Activated naive CD4-positive, alpha-beta T cell treated with anti-CD3 and anti-CD28 coated beads for 36 hours (primary cell): ENCODE measurements at places on chromosomes 3 and 15.

DNA sequence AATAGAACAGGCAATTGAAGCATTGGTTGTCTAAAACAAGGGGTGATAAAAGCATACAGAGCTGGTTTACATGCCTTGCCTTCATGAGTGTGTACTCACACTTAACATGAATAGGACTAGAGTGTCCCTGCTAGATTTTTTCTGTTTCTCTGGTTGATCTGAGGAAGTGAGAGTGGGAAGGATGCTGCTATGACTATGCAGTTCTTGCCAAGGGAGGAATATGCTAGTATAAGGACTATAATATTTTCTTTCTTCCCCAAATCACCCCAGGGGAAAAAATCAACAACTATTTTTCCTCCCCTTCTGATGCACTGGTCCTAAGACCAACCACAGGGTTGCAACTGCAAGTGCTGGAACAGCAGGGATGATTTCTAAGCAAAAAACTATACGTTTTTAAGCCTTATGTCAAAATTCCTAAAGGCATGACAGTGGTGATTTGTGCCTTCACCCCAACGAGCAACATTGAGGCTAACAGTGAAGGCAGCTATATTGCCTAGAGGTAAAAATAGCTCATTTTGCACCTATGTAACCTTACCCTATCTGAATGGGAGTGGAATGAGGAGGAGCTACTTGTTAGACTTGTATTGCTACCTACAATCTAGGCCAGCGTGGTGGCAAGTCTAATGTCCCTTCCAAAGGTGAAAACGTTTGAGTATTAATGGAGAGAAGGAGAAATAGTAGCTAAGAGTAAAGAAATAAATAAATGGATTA, 33.5 kb upstream of the USP8 start:
- no peak for DNase-seq

- DNase-seq: no peak
Measured at GRCh38 chr3:95333826-95334225, 1271.0 kb downstream of the NSUN3 start.

DNA sequence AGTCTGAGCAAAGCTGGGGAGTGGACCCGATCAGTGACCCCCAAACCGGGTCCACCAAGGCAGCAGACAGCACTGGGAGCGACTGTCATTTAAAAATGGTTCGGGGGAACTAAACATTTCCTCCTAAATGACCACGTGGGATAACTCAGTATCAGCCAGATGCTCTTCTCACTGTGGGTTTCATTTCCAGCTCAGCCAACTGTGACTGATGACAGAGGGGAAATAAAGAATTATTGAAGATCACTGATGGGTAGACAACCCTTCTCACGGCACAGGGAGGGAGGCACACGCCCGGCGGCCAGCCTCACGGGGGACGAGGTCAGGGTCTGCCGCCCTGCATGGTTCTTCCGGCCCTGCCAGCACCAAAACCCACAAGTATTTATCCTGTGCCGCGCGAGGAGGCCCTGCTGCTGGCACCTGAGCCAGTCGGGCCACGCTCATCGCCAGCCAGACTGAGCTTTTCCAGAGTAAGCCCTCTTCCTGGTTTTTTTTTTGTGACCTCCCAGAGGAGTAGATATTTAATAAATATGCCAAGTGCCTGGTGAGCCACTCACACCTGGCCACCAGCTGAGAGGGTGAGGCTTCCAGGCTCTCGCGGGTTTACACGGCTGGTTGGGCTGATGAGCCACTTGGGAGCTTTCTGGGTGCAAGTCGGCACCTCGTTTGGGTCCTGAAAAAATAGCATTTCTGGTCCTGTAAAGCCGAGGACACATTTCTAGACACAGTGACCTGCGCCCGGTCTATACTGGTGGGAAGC, 6.2 kb downstream of the MELTF start:
- DNase-seq: no peak

DNA sequence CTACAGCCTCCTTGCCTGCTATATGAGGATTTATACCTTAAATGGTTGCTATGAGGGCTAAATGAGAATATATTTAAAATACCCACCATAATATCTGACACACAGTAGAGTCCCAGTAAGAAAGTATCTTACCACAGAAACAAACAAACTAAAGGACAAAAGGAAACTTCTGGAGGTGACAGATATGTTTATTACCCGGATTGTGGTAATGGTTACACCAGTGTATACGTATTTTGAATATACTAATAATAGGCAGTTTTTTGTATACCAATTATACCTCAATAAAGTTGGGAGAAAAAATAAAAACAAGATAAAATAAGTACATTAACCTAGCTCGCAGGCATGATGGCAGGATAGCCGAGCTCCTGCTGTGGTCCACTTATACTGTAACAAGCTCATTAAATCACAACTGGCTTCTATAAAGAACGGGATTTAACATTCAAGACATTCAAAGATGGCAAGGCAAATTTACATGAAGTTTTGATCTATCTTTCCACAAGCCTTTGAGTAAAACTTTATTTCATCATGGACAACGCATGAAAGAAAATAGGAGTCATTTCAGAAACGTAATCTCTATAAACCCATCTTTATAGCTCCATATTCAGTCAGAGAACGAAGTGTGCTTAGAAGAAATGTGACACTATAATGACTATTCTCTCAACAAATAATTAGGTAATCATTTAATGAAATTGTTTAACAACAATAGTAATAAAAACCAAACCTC, 1.5 kb downstream of the RPN1 start:
- DNase-seq: no peak

- DNase-seq: no peak
Measured at GRCh38 chr3:156491192-156491591, 63.7 kb downstream of the SSR3 start.

- DNase-seq: no peak
Measured at GRCh38 chr15:57896114-57896513, 169.4 kb downstream of the ALDH1A2 start.

DNA sequence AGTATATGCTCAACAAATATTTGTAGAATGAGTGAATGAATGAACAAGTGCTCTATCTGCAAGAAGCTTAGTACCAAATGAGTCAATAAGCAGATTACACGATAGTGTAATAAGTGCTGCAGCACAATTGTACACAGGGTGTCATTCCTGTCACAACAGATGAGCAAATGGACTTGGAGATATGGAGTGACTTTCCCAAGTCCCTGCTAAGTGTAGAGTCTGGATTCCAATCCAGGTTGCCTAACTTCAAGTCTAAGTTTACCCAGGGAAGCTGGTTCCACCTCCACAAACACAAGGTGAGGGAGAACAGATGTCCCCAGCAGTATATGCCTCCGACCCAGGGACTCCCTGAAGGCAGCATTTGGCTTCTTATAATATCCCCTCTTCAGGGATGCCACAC, 77.7 kb upstream of the RAD18 start:
- no peak for DNase-seq

DNA sequence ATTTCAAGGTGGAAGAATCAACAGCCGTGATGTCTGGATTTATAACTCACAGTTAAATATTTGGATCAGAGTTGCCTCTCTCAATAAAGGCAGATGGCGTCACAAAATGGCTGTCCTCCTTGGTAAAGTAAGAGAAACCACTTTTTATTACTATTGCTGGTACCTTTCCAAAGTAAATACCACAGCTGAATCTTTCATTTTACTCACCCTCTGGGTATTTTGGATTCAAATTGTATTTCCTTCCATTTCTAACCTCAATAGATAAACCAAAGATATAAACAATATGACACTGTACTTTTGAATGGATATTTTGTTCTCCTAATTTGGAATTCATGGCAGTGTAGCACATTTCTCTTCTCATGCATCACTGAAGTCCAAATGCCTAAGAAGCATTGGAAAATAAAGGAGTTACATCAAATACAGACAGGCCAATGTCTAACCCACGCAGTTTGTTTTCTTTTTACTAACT, 29.5 kb downstream of the KLHL24 start:
- DNase-seq: no peak

GRCh38 chr15:64144192-64144564, 7.4 kb upstream of the SNX22 start:
- DNase-seq: no peak

- DNase-seq: no peak
Measured at GRCh38 chr3:70889162-70890019, 577.0 kb upstream of the MDFIC2 start.

GRCh38 chr3:160980740-160981139, 124.4 kb downstream of the B3GALNT1 start:
- DNase-seq: peak; percentile 7

- DNase-seq: no peak
Measured at GRCh38 chr15:83046558-83047127, 20.4 kb downstream of the BTBD1 start.
